ENCODE measurements at places on chromosomes 2 and 18.

DNA sequence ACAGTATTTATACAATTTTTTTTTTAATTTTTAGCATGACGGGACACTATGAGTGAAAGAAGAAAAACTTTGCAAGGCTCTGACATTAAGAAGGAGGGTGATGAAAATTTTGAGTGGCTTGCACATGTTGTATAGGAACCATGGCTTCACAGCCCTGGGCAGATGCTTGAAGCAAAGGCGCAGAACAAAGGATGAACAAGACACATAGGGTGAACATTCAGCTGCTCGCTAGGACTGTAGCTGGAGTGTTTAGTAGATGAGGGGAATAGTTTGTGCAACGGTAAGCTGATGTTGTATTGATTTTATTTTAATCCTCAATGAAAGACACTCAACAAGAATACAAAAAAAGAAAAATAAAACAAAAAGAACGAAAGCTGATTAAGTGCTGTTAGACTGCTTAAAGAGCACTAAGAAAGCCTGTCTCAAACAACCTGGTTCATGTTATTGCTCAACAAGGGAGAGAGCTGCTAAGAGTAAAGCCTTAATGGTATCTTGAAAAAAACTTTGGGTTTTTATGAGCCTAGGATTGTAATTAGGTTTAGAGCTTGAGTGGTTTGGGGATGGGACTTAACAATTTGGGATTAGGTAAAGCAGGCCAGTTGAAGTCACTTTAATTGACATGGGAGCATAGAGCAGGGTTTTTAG, 41.2 kb upstream of the GCFC2 start:
- H3K27me3 ChIP-seq = no peaks in the 10 kb centered on the region
- H3K27ac ChIP-seq = no peak overlapping the region
- no peaks in the 10 kb centered on the region for H3K4me1 ChIP-seq
- H3K4me3 ChIP-seq = no peak overlapping the region
- H3K36me3 ChIP-seq = no peaks in the 10 kb centered on the region
- DNase-seq = no peak

DNA sequence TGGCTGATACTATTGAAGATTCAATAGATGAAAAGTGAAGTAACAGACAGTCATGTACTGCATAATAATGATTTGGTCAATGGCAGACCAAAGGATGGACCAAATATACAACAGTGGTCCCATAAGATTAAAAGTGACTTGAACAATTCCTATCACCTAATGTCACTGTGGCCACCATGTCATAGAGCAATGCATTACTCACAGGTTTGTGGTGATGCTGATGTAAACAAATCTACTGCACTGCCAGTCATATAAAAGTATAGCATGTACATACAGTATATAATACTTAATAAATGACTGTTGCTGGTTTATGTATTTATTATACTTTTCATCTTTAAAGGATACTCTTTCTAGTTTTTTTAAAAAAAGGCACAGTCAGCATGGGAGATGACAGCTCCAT, 99.9 kb downstream of the USP34 start:
- H3K27ac ChIP-seq = no peak overlapping the region
- DNase-seq = no peak
- H3K36me3 ChIP-seq = peaks cover 19% of the 10 kb centered on the region
- peaks cover 2% of the 10 kb centered on the region for H3K4me1 ChIP-seq
- H3K4me3 ChIP-seq = no peak overlapping the region

DNA sequence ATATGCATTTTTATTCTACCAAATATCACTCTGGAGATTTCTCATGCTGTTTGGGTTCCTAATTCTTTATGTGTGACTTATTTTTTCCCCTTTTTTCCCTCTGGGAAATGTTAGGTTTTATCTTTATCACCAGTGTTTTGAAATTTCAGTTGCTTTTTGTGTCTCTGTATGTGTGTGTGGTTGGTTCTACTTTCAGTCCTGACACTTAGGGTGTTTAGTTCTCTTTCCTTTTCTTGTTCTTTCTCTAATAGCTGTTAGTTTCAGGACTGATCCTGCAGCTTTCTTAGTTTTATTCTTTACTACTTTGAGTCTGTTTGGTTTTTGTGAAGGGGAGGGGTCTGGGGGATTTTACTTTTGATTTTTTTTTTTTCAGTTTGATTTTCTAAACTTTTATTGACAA, 23.1 kb downstream of the PPM1B start:
- H3K27ac ChIP-seq = no peak overlapping the region
- H3K4me1 ChIP-seq = peaks cover 2% of the 10 kb centered on the region
- no peaks in the 10 kb centered on the region for H3K27me3 ChIP-seq
- no peaks in the 10 kb centered on the region for H3K36me3 ChIP-seq
- DNase-seq = no peak

DNA sequence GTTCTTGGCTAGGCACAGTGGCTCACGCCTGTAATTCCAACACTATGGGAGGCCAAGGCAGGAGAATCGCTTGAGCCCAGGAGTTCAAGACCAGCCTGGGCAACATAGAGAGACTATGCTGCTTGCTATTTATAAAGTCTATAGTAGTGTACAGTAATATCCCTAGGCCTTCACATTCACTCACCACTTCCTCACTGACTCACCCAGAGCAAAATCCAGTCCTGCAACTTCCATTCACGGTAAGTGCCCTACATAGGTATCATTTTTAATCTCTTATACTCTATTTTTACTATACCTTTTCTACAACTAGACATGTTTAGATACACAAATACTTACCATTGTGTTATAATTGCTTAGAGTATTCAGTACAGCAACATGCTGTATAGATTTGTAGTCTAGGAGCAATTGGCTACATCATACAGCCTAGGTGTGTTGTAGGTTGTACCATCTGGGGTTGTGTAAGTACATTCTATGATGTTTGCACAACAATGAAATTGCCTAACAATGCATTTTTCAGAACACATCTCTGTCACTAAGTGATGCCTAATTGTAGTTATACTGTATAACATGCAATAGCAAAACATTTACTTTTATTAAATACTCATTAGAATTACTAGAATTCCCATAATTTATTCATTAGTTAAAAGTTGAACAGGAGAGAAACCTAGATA, 8.8 kb downstream of the DHX57 start:
- DNase-seq = no peak
- no peak overlapping the region for H3K4me3 ChIP-seq
- H3K27ac ChIP-seq = no peak overlapping the region

- H3K4me3 ChIP-seq = no peak overlapping the region
- no peaks in the 10 kb centered on the region for H3K27me3 ChIP-seq
- H3K27ac ChIP-seq = no peak overlapping the region
- no peaks in the 10 kb centered on the region for H3K36me3 ChIP-seq
- no peak for DNase-seq
Measured at GRCh38 chr2:151299920-151300539, 10.6 kb upstream of the NMI start.

GRCh38 chr2:215612786-215613185, 176.9 kb upstream of the FN1 start:
- DNase-seq = no peak
- no peak overlapping the region for H3K27ac ChIP-seq
- H3K4me3 ChIP-seq = no peak overlapping the region
- no peaks in the 10 kb centered on the region for H3K27me3 ChIP-seq
- no peaks in the 10 kb centered on the region for H3K36me3 ChIP-seq

- H3K27me3 ChIP-seq = peaks cover 10% of the 10 kb centered on the region
- no peak within 1 kb of the TSS for H3K4me3 ChIP-seq
- no peak for DNase-seq
- H3K27ac ChIP-seq = no peak within 1 kb of the TSS
Measured at GRCh38 chr2:218831378-218831990, at the start of gene PRKAG3. TSS of gene PRKAG3 (minus strand) at chr2:218831803.

DNA sequence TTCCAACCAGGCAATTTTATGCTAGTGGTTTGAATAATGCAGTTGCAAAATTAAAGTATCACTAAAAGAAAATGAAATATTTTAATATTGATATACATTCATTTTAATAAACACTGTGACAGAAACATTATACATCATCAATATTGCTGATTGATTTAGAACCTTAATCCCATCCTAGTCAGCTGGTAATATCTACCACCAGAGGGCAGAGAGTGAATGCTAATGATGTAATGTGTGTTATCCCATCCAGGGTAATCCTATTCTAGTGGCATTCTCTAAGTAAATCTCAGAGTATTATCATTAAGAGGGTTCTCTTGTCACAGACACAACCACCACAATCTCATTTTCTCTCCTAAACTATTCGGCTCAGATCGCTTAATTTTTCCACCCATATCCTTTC, 477.4 kb downstream of the CPS1 start:
- H3K4me1 ChIP-seq = no peaks in the 10 kb centered on the region
- no peaks in the 10 kb centered on the region for H3K27me3 ChIP-seq
- no peak overlapping the region for H3K27ac ChIP-seq
- H3K36me3 ChIP-seq = no peaks in the 10 kb centered on the region
- no peak for DNase-seq

- no peak for DNase-seq
- no peaks in the 10 kb centered on the region for H3K36me3 ChIP-seq
- H3K4me3 ChIP-seq = no peak overlapping the region
Measured at GRCh38 chr2:2164326-2164917, 166.7 kb downstream of the MYT1L start.

DNA sequence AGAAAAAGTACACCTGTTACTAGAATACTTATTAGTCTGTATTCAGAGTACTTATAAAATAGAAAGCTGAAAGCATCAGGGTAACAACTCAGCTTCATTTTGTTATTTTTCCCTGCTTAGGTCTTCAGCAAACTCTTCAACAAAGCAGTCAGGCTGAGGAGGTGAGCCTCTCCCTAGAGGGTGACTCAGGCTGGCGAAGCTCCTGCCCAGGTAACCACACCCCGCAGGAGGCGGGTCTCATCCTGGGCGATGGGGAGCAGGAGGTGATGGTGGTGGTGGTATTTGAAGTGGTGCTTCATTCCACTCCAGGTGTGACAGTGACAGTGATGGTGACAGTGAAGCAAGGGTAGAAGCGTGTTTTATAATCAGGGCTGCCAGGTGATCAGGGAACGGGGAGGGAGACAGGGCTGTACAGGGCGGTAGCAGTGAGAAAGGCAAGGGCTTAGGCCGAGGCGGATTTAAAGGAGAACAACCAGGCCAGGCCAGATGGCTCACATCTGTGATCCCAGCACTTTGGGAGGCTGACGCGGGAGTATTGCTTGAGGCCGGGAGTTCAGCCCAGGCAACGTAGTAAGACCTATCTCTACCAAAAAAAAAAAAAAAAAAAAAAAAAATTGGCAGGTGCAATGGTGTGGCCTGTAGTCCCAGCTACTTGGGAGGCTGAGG, 127.1 kb downstream of the SOCS6 start:
- no peaks in the 10 kb centered on the region for H3K36me3 ChIP-seq
- H3K4me3 ChIP-seq = no peak overlapping the region
- no peaks in the 10 kb centered on the region for H3K4me1 ChIP-seq

DNA sequence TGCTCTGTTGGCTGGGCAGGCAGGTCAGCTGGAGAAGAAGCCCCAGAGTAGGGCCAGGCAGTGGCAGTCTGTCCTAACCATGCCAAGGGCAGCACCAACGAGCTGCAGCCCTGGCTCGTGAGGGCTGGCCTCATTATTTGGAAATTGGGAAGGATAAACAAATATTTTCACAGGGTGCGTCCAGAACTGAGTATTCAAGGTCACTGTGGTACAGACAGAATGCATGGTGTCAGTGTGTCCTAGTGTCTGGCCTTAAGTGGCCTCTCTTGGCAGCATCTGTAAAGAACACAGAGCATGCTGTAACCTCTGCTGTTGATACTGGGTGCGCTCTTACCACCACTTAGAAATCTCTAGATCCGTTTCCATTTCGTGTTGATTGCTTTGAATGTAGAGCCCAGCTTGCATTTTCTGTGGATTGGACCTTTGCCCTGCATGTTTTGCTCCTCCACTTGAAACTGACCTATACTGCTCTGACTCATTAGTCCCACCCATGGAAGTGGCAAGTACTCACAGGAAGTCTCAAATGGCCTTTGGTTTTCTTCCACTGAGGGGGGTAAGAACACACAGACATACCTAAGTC, 88.2 kb downstream of the GREB1L start:
- H3K27me3 ChIP-seq = no peaks in the 10 kb centered on the region
- no peaks in the 10 kb centered on the region for H3K36me3 ChIP-seq
- H3K27ac ChIP-seq = no peak overlapping the region
- no peak for DNase-seq
- no peak overlapping the region for H3K4me3 ChIP-seq

DNA sequence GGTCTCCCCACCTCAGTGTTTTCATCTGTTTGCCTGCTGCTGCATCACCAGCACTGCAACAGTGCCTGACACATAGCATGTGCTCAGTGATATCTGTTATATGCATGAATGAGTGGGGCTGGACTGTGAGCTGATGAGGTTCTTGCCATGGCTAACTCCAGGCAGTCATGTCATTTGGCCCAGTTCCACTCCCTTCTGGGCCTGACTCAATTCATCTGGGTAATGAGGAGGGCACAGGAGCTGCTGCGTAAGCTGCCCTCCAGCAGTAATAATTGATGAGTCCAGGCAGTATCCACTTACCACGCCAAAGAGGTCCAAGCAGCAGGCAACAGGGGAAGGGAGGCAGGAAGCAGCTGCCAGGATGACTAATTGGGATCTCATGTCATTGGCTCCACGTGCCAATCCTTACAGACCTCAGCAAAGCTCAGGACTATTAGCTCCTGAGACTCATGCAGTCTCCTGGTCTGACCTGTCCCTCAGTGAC, 34.1 kb upstream of the MAT2A start:
- no peak for DNase-seq
- H3K4me3 ChIP-seq = no peak overlapping the region
- no peak overlapping the region for H3K27ac ChIP-seq
- no peaks in the 10 kb centered on the region for H3K36me3 ChIP-seq
- no peaks in the 10 kb centered on the region for H3K4me1 ChIP-seq

DNA sequence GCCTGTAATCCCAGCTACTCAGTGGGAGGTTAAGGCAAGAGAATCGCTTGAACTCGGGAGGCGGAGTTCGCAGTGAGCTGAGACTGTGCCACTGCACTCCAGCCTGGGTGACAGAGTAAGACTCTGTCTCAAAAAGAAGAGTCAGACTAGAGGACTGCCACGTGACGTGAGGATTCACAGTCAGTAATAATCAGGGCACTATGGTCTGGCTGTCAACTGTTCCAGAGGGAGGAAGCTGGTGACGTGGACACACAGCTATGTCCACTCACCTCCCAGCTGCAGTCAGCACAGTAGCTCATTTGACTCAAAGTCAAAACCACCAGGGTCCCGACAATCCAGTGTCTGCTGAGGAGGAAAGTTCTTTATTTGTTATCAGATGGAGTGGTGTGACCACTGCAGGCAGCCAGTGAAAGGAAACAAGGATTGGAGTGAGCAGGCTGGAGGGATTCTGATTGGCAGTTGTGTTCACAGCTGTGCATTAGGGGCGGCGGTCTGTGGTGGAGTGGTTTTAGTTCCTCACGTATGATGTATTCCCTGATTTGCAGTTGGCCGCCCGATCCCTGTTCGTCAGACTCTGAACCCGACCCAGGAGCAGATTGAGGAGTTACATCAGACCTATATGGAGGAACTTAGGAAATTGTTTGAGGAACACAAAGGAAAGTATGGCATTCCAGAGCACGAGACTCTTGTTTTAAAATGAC, 37.9 kb downstream of the MOGAT1 start:
- DNase-seq = no peak
- H3K27ac ChIP-seq = no peak overlapping the region
- H3K4me1 ChIP-seq = no peaks in the 10 kb centered on the region
- no peaks in the 10 kb centered on the region for H3K27me3 ChIP-seq
- no peak overlapping the region for H3K4me3 ChIP-seq
- no peaks in the 10 kb centered on the region for H3K36me3 ChIP-seq

GRCh38 chr2:166361351-166362153, 14.2 kb downstream of the SCN9A start:
- H3K36me3 ChIP-seq = no peaks in the 10 kb centered on the region
- no peak overlapping the region for H3K4me3 ChIP-seq
- no peaks in the 10 kb centered on the region for H3K27me3 ChIP-seq
- no peaks in the 10 kb centered on the region for H3K4me1 ChIP-seq
- DNase-seq = no peak
- no peak overlapping the region for H3K27ac ChIP-seq

- no peak overlapping the region for H3K4me3 ChIP-seq
- no peaks in the 10 kb centered on the region for H3K36me3 ChIP-seq
- no peak overlapping the region for H3K27ac ChIP-seq
- no peaks in the 10 kb centered on the region for H3K27me3 ChIP-seq
- DNase-seq = no peak
Measured at GRCh38 chr2:109645412-109646184, 31.4 kb downstream of the SOWAHC start.

Measured in effector memory CD4-positive, alpha-beta T cell (primary cell).